NCI-H1105 treated with DMSO at 0.1 percent for 48 hours (cell line): ENCODE measurements at places on chromosomes 3 and 15.

- DNase-seq, result no peak
Measured at GRCh38 chr3:98563661-98564281, 29.6 kb downstream of the CPOX start.

GRCh38 chr15:76191539-76192244 lies 119.6 kb downstream of the ETFA start:
- no peak for DNase-seq

DNA sequence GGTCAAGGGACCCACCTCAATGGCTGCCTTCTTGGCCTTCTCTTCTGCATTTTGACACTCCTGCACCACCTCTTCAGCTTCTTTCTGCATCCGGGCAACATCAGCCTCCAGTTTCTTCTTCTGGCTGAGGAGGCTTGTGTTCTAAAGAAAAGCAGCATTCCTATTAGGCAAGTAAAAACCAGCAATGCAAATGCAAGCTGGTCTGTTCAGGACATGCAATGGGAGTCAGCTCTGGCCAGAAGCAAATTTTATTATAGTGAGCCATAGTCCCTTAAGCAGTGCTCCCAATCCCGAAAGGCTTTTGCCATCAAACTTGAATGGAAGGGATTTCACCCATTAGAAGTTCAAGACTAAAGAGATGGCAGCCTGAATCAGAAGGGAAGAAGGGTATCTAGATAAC lies 97.7 kb downstream of the HHLA2 start:
- no peak for DNase-seq

DNA sequence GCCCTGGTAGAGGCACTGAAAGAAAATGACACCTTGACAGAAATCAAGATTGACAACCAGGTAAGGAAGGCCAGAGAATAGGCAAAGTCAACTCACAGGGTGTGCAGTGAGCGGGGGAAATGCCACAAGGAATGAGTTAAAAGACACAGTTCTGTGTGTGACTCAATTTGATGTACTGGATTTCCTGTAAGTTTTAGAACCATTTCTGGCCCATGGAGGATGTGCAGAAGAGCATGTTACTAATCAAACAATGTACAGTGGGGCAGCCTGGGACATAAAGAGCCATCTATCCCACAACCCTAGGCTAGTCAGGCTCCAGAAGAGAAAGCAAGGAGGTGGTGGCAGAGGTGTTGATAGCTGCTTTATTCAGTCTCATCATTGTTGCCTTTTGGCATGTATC lies 31.2 kb upstream of the TMOD3 start:
- no peak for DNase-seq

DNA sequence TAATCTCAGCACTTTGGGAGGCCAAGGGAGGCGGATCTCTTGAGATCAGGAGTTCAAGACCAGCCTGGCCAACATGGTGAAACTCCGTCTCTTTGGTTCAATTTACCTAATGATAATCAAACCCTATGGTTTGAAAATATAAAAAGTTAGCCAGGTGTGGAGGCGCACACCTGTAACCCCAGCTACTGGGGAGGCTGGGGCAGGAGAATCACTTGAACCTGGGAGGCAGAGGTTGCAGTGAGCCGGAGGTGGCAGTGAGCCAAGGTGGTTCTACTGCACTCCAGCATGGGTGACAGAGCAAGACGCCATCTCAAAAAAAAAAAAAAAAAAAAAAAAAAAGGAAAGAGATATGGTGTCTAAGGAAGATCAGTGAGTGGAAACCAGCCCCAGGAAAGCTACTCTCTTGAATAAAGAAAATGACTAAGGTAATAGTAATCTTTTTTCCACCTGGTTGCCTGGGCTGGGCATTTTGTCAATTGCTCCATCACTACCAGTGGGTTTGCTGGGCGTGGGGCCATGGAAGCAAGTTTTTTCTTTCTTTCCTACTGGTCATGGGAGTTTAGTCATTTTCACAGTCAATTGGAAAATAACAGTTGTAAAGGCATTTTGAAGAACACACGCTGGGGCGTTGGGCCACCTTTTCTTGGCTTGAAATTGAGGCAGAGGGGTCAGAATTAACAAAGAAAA lies 387.6 kb upstream of the RGMA start:
- DNase-seq, result no peak

- DNase-seq, result no peak
Measured at GRCh38 chr15:74592222-74592621, 23.4 kb upstream of the CLK3 start.

DNA sequence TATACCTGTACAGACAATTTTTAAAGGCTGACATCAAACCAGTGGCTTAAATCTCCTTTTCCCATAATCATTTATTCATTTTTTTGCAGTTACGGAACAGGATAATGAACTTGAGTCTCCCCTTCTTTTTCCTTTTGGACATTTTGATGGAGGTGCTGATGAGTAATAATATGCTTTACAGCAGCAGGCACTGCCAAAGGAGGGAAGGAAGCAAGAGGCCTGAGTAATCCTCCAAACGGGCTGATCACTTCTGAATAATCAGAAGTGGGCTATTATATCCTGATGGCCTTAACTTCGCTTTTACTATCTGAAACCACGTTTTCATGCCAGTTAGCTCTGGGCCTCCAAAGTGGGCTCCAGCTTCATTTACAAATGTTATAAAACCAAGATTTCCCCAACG lies 527.2 kb downstream of the FOXP1 start:
- no peak for DNase-seq
